ENCODE measurements at places on chromosomes 1 and 21.

GRCh38 chr1:237556911-237557310, 333.8 kb downstream of the ZP4 start:
- DNase-seq, result no peak

- DNase-seq, result no peak
Observed at GRCh38 chr21:46117586-46118315, 19.8 kb downstream of the COL6A2 start.

- no peak for DNase-seq
Observed at GRCh38 chr1:180153032-180153431, 1.6 kb upstream of the QSOX1 start.

DNA sequence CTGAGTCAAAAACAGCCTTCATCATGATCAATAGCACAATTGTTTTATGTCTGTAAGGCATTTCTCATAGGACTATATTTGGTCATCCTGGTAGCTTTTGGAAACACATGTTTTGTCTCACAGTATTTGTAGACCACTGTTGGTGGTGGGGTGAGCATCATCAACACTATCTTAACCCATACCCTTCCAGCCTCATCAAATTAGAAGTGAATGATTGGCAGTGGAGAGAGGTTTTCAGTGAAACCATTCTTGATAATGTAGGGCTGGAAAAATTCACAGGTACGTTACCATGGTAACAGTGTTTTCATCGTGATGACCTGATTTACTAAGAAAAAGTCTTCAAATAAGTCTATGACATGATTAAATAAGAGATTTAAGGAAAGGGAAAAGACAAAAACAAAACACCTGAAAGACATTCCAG, 45.3 kb upstream of the C1orf105 start:
- DNase-seq, result no peak

- DNase-seq, result peak; percentile 16
Observed at GRCh38 chr1:189606795-189607476, 870.7 kb downstream of the BRINP3 start.

- peak; percentile 49 for DNase-seq
Observed at GRCh38 chr1:42936309-42937078, 22.2 kb downstream of the SLC2A1 start.

GRCh38 chr1:33039840-33040239, 3.2 kb upstream of the AK2 start:
- DNase-seq, result no peak

GRCh38 chr1:74344387-74344786, 109.2 kb downstream of the TNNI3K start:
- DNase-seq, result no peak

GRCh38 chr1:71228241-71228640, 147.4 kb upstream of the ZRANB2 start:
- no peak for DNase-seq

DNA sequence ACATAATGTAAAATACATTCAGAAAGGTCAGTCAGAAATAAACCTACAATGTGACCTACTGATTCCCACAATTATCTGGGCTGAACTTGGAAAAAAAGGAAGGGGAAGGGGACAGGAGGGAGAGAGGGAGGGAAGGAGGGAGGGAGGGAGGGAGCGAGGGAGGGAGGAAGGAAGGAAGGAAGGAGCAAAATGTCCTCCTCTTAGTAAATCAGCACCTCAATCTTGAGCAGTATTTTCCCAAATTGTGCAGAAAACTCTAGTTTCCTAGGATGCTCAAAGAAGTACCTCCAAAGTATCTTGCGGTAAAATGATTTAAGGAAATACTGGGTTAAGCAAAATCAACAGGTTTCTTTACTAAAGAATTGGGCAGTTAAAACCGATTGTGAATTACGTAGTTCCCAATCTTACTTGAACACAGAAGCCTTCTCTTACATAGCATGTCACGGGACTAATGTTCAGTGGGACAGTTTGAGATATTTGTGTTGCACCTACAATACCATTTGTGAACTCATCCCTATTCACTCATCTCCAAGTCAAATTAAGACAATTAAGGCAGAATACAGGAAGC, 51.0 kb upstream of the ASPM start:
- DNase-seq, result no peak

GRCh38 chr1:156419854-156420204, 50.8 kb downstream of the RHBG start:
- DNase-seq, result no peak

DNA sequence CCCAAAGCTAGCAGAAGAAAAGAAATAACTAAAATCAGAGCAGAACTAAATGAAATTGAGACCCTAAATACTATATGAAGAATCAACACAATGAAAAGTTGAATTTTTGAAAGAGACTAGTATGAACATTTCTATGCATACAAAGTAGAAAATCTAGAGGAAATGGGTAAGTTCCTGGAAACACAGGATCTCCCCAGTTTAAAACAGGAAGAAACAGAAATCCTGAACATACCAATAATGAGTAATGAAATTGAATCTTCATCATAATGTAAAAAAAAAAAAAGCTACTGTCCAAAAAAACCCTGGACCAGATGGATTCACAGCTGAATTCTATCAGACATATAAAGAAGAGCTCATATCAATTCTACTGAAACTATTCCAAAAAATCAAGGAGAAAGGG, 233.5 kb downstream of the PLPP3 start:
- DNase-seq, result no peak

GRCh38 chr1:38818175-38818976, 41.2 kb downstream of the RRAGC start:
- no peak for DNase-seq

GRCh38 chr1:160522622-160523345, at the start of gene SLAMF6:
TSS of gene SLAMF6 (minus strand) at chr1:160523255. CDS start at chr1:160523192, 63 bp downstream.
- DNase-seq, result no peak

DNA sequence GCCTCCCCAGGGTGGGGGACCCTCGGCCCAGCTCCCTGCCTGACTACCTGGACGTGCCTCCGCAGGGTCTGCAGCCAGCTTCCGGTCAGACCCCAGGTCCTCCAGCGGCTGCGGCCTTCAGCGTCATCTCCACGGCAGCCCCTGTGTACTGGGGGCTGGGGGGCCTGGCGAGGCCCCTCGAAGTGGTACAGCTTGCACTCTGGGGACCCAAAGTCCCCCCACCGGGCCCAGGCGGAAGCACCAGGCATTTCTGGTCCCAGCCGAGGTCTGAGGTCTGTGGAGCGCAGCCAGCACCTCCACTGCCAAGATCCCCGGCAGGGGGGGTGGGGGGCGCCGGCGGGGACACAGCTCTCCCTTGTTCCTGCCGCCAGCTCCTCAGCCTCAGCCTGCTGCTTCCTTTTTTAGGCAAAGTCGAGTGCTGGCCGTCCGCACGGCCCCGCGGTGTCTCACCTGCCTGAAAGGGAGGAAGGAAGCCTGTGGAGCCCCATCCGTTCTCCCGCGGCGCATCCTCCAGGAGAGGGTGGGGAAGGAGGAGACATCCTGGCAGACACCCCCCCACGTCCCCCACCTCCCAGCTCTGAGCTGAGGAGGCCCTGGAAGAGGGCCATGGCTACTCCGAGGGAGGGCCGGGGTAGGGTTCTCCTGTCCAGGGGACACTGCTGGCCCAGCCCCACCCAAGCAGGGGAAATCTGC, 1.2 kb upstream of the VWA1 start:
- DNase-seq, result no peak

DNA sequence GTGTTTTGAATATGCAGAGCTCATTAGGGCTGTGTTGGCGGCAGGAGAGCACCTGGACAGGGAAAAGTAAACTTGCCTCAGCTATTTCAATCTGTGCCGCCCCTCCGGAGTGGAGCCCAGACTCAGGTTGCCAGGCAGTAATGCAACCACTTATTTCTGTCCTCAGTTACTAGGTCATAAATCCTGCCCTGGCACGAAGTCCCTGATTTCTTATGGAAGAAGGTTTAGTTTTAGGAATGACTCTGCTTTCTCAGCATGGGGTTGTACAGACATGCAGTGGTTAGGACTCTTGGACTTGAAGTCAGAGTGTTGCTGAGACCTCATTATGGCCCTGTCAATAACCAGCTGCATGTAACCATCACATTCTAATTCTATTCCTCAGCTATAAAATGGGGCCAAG, 98.3 kb upstream of the FGGY start:
- no peak for DNase-seq

DNA sequence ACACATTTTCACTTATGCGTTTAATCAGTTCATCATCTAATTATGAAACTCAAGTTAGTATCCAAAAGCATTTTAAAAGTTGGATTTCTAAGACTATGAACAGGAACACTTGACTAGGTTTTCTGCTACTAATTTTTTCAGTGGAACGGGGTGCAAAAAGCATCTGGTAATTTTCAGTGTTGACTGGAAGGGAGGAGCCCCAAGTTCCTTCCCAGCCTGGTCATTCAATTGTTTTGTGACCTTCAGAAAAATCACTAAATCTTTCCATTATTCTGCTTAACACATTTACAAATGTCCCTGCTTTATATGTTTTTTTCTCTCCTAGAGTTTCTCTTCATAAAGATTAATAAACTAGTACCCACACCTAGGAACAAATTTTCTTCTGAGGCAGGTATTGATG, 6.0 kb upstream of the ADGRL4 start:
- DNase-seq, result no peak

GRCh38 chr1:90510143-90510542, 207.0 kb downstream of the BARHL2 start:
- no peak for DNase-seq

DNA sequence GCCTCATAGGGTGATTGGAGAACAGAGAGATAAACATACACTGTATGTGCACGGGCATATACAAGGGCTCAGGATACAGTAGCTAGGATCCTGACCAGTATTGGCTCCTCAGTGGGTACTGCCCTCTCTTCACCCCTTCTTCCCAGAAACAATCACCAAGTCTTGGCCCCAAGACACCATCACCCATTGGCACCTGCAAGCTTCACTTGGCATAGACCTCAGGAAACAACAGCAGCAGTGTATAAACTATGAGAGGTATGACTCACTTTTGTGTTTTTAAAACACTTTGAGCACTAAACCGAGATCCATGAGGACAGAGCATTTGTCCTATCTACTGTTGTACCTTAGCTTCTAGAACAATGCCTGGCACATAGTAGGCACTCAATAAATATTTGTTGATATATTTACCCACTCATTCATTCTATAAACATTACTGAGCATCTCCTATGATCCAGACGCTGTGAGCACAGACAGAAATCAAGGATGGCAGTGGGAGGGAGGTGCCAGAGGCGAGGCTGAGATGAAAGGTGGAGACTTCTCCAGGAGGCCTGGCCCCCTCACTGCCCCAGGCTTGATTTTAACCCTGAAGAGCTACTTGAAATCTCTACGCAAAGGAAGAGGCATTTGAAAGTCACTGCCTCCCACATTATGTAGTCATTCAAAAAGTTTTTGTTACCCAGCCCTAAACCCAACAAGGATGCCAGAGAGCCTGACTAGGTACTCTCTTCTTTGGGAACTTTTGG, 95.2 kb downstream of the CAMK2N1 start:
- no peak for DNase-seq

GRCh38 chr1:32960819-32961355, 3.7 kb downstream of the RNF19B start:
- DNase-seq, result no peak

GRCh38 chr1:213014642-213015041, 1.0 kb downstream of the ANGEL2 start:
- no peak for DNase-seq

GRCh38 chr1:34929497-34929852, at the start of gene DLGAP3:
TSS of gene DLGAP3 (minus strand) at chr1:34929650. CDS start at chr1:34905383, 24,267 bp downstream.
- DNase-seq, result no peak

DNA sequence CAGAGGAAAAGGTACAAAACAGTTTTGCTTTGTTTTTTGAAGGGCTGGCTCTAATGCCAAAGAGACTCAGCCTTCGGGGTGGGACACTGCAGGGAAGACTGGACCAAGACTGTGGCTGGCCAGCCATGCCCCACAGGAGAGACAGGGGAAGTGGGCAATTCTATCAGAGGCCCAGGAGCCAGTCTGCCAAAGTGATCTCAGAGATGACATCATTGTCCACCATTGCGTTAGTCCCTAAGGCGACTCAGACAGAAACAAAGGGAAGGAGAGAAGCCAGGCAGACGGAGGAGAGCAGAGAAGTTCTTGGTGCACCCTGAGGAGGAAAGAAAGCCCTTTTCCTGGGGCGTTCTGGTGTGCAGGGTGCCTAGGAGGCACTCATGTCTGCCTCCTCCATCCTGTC, 26.4 kb downstream of the OPTC start:
- no peak for DNase-seq

DNA sequence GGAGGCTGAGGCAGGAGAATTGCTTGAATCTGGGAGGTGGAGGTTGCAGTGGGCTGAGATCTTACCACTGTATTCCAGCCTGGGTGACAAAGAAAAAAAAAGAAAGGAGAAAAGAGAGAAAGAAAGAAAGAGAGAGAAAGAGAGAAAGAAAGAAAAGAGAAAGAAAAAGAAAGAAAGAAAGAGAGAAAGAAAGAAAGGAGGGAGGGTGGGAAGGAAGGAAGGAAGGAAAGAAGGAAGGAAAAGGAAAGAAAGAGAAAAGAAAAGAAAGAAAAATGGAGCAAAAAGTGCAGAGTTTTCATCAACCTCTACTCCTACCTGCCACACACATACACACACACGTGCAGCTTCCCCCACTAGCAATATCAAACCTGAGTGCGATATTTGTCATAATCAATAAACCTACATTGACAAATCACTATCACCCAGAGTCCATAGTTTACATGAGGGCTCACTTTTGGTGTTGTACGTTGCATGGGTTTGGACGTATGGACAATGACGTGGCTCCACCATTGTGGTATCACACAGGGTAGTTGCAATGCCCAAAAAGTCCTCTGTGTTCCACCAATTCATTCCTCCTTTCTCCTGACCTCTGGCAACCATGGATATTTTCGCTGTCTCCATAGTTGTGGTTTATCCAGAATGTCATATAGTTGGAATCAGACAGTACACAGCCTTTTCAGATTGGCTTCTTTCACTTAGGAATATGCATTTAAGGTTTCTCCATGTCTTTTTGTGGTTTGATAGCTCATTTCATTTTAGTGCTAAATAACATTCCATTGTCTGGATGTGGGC, 36.5 kb downstream of the EVA1C start:
- no peak for DNase-seq

DNA sequence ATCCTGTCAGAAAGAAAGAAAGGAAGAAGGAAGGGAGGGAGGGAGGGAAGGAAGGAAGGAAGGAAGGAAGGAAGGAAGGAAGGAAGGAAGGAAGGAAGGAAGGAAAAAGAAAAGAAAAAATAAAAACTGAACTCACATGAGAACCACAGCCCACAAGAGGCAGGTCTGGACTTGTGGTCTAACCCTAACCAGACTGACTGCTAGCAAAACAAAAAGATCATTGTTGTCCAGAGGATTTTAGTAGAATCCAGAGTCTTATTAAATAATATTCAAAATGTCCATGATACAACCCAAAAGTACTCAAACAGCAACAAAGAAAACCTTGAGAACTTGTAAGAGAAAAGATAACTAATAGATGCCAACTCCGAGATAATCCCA, 4.7 kb upstream of the ITGB2 start:
- DNase-seq, result no peak

- DNase-seq, result no peak
Observed at GRCh38 chr1:181014477-181015250, 8.0 kb downstream of the STX6 start.

- DNase-seq, result no peak
Observed at GRCh38 chr21:45517249-45518065, 24.8 kb downstream of the SLC19A1 start.

GRCh38 chr1:226675715-226676357, 63.2 kb downstream of the ITPKB start:
- no peak for DNase-seq
